Regular cardiac myocyte (primary cell): ENCODE measurements at places on chromosomes 5 and 9. TPM values are rescaled to one million over a fixed set of nuclear protein-coding genes. Genes with fewer than 3 reads are reported as not detected.

The FAT2 gene
- total RNA-seq: under 0.01 TPM in 2 replicates

The EPB41L4A gene
- total RNA-seq: 1.5 and 4.2 TPM in 2 replicates

The PPIC gene
- 54.4 and 88.0 TPM in 2 replicates for total RNA-seq

The CNTFR gene
- total RNA-seq: not detected in 2 replicates

The CTXN3 gene
- total RNA-seq: not detected in 2 replicates
